ENCODE measurements at places on chromosomes 11 and 22. TPM values are rescaled to one million over a fixed set of nuclear protein-coding genes. Genes with fewer than 3 reads are reported as not detected.

Gene MISFA
- total RNA-seq: 1.4 TPM

Gene FAT3
- total RNA-seq: not detected

DNA sequence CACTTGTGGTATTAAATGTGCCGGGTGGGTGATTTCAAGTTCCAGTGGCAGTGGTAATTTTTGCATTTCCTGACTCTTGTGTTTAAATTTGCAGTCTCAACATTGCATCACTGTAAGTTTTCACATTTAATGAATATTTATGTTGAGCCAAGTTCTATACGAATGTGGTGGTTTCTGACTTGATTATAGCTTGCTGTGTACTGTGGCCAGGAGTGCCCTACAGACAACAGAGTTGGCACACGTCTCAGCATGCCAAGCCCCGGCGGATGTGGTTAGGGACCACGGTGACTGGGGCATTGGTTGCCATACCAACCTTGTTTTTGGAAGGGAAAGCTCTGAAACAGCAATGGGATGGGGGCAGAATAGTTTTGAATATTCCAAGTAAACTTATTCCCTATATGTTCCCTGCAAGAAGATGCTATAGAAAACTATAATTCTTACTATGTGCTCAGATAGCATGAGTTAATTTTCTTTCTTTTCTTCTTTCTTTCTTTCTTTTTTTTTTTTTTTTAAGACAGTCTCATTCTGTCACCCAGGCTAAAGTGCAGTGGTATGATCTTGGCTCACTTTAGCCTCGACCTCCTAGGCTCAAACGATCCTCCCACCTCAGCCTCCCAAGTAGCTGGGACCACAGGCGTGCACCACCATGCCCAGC, 16.0 kb downstream of the ZNRF3 start:
- no peaks in the 10 kb centered on the region for H3K36me3 ChIP-seq
- H3K4me1 ChIP-seq: peaks cover 21% of the 10 kb centered on the region
- H3K4me3 ChIP-seq: peak overlapping the region; percentile 11
- peak overlapping the region; percentile 25 for H3K27ac ChIP-seq
- peak; percentile 39 for DNase-seq

GRCh38 chr22:44616461-44616860, 85.5 kb upstream of the PRR5 start:
- no peak overlapping the region for H3K27ac ChIP-seq
- DNase-seq: no peak
- H3K27me3 ChIP-seq: no peaks in the 10 kb centered on the region
- peaks cover 4% of the 10 kb centered on the region for H3K4me1 ChIP-seq
- no peaks in the 10 kb centered on the region for H3K36me3 ChIP-seq

DNA sequence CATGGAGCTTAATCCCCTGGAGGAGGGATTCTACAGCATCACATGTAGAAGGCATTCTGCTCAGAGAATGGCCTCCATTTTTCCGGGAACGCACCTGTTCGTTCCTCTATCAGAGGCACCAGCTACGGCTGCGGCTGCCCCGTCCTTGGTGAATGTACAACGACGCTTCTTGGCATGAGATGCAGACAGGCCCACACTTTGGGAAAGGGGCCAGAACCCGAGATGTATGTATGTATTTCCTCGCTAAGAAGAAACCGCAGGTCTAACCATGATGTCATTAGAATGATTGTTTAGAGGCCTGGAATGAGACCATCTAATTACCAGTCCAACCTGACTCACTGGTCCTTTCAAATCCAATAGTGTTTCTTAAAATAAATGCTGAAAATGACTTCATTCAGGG, 1293.4 kb downstream of the TBC1D22A start:
- H3K36me3 ChIP-seq: no peaks in the 10 kb centered on the region
- no peak for DNase-seq
- no peaks in the 10 kb centered on the region for H3K4me1 ChIP-seq
- H3K4me3 ChIP-seq: no peak overlapping the region

DNA sequence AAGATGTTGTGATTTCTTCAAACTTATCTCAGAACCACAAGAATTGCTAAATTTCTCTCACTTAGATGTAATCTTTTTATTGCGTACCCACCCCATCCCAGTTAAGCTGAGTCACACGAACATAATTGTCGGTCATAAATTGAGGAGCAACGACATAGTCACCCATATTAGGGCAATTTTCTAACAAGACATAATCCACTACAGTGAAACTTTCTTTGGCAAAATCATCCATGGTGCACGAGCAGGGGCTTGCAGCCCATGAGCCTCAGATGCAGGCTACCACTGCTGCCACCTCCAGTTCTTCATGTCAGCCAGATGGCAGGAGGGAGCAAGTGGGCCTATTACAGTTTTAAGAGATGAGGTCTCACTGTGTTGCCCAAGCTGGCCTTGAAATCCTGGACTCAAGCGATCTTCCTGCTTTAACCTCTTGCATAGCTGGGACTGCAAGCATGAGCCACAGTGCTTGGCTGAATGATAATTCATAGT, 70.3 kb upstream of the GRK2 start:
- peaks cover 17% of the 10 kb centered on the region for H3K36me3 ChIP-seq
- no peaks in the 10 kb centered on the region for H3K27me3 ChIP-seq
- no peak for DNase-seq

Measured in activated naive CD8-positive, alpha-beta T cell treated with anti-CD3 and anti-CD28 coated beads, Interleukin-2, amount 10 ng/mL, durations not matched to agents 7 days and 5 days (primary cell).